ENCODE measurements at places on chromosomes 4 and X.

DNA sequence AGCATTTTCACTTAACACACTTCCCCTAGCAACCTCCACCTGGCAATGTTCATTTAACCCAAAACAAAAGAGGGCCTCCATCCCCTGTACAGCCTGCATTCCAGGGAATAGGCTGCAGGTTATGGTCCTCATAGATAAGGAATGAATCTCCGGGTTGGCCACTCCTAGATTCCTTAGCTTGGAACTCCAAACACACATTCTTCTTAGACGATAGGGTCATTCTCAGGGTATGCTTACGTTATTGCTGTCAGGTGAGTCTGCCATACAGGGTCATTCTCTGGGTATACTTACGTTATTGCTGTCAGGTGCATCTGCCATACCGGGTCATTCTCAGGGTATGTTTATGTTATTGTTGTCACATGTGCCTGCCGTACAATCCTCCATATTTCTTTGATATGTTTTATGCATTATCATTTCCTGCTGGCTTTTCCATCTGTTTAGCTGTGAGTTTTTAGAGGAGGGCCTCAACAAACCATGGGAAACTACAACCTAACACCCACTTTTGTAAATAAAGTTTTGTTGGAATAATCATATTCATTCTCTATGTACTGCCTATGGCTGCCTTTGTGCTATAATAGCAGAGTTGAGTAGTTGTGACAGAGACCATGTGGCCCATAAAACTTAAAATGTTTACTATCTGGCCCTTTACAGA, 8.2 kb upstream of the AFF1 start:
- no peak for DNase-seq

DNA sequence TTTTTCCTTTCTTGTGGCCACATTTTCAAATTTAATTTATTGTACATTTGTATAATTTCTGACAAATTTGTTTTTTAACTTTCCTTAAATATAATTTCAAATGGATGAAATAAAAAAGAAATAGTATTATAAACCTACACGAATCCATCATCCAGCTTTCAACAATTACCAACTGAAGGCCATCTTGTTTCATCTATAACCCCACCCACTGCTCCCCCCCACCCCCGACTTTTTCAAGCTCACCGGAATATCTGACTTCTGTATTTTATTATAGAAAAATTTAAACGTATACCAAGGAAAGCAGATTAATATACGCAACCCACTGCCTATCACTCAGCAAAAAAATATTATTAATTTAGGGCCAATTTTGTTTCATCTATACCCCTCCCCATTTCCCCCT, 1.1 kb downstream of the MORF4L2 start:
- no peak for DNase-seq

GRCh38 chr4:15186149-15186548, 183.9 kb downstream of the CPEB2 start:
- DNase-seq: no peak

- no peak for DNase-seq
These were observed 1.1 kb downstream of the ELK1 start for GRCh38 chrX:47649271-47649670.

- no peak for DNase-seq
These were observed at the start of gene TCEAL7 for GRCh38 chrX:103329991-103330390. Gene TCEAL7, plus strand, starts transcription at chrX:103330239. Its CDS starts 1,165 bp downstream, at chrX:103331404.

GRCh38 chr4:80156410-80156809, 40.9 kb upstream of the PRDM8 start:
- no peak for DNase-seq

GRCh38 chr4:124907881-124908280, 195.3 kb upstream of the ANKRD50 start:
- no peak for DNase-seq

DNA sequence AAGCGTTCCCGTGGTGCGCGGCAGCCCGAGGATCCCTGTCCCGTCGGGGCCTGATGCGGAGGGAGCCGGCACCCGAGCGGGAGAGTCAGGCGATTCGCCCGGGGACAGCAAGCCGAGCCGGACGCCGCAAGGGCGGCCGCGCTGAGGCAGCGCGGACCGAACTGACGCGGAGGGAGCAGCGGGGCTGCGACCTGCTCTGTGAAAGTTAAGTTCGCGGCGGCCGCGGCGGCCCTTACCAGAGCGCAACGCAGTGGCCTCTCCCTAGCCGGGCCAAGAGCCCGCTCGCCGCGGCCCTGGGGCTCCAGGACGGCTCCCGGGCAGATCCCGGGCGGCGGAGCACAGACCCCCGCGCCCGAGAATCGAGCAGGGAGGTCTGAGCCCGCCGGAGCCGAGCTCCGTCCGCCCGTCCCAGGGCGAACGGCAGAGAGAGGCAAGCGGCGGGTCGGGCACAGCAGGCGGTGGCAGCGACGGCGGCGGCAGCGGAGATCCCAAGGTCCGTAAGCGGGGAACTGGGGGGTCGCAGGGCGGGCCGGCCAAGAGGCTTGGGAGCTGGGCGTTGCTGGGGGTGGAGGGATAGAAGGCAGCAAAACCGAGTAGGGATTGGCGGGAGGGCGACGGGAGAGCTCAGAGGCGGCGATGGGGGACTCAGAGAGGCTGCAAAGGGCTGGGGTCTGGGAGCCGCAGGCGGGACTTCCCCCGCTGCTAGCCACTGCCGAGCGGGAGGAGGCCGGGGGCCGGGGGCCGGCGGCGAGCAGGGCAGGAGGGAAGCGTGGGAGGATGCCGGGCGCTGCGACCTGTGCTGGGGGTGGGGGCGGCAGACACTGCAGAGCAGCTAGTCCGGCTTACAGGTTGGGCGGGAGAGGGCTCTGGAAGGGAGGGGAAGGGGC, 1.0 kb downstream of the GPR50 start:
- DNase-seq: no peak

- no peak for DNase-seq
These were observed 19.4 kb upstream of the KLHL8 start for GRCh38 chr4:87239821-87240220.

Measured in activated naive CD4-positive, alpha-beta T cell (primary cell).